ENCODE measurements at places on chromosomes 1 and 21. TPM values are rescaled to one million over a fixed set of nuclear protein-coding genes. Genes with fewer than 3 reads are reported as not detected.

- no peak for DNase-seq
- H3K4me3 ChIP-seq: peak overlapping the region; percentile 85
- no peaks in the 10 kb centered on the region for H3K27me3 ChIP-seq
- H3K27ac ChIP-seq: peak overlapping the region; percentile 95
- H3K36me3 ChIP-seq: peaks cover 1% of the 10 kb centered on the region
- peaks cover 29% of the 10 kb centered on the region for H3K4me1 ChIP-seq
These were observed 506 bp upstream of the SRP9 start for GRCh38 chr1:225777058-225777582.

Gene IRF6
- total RNA-seq: 0.42 TPM

Gene RPL5
- 1,429 TPM for total RNA-seq

- no peak overlapping the region for H3K4me3 ChIP-seq
- H3K36me3 ChIP-seq: no peaks in the 10 kb centered on the region
- DNase-seq: no peak
- no peaks in the 10 kb centered on the region for H3K27me3 ChIP-seq
- H3K27ac ChIP-seq: no peak overlapping the region
These were observed 245.0 kb upstream of the B3GALT2 start for GRCh38 chr1:193431265-193431977.

- H3K36me3 ChIP-seq: no peaks in the 10 kb centered on the region
- peaks cover 22% of the 10 kb centered on the region for H3K4me1 ChIP-seq
- peak overlapping the region; percentile 74 for H3K4me3 ChIP-seq
- H3K27ac ChIP-seq: peak overlapping the region; percentile 76
- DNase-seq: no peak
These were observed 570 bp upstream of the PEX10 start for GRCh38 chr1:2412773-2413494.

DNA sequence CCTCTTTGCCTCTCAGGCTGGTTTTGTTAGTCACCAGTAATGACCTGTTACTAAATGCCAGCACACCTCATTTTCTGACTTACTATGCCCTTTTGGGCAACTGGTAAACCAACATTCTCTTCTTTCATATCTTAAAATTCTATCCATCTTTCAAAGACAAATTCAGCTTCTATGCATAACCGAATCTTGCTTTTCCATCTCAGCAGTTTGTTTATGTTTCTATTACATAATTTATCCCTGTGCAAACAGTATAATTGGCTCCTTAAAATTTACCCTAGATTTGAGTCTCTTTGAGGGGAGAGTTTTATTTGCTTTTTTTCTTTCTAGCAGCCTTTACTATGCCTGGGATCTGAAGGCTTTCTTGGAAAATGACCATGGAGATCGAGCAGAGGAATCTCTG is 58.5 kb upstream of the SIPA1L2 start:
- no peaks in the 10 kb centered on the region for H3K4me1 ChIP-seq
- H3K36me3 ChIP-seq: no peaks in the 10 kb centered on the region
- no peak overlapping the region for H3K4me3 ChIP-seq
- no peak for DNase-seq
- H3K27me3 ChIP-seq: no peaks in the 10 kb centered on the region

DNA sequence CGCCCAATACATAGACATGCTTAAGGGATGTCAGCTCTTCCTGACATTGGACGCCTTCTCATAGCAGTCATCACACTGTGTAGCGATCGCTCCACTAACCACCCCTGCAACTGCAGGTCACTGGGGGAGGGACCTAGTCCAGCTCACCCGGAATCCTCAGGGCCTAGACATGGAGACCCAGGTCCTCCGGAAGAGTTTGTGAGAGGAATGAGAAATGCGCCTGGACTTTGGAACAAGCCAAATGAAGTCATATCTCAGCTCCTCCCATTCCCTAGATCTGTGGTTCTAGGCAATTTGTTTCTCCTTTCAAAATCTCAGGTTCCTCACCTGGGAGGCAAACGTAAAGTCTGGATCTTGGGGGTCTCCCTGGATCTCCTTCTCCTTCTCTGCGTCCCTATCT is 253.3 kb downstream of the KAZN start:
- H3K36me3 ChIP-seq: no peaks in the 10 kb centered on the region
- no peaks in the 10 kb centered on the region for H3K4me1 ChIP-seq
- no peak for DNase-seq
- no peak overlapping the region for H3K27ac ChIP-seq

Gene CACNA1E
- not detected for total RNA-seq

Gene PSMA5
- total RNA-seq: 21.6 TPM

DNA sequence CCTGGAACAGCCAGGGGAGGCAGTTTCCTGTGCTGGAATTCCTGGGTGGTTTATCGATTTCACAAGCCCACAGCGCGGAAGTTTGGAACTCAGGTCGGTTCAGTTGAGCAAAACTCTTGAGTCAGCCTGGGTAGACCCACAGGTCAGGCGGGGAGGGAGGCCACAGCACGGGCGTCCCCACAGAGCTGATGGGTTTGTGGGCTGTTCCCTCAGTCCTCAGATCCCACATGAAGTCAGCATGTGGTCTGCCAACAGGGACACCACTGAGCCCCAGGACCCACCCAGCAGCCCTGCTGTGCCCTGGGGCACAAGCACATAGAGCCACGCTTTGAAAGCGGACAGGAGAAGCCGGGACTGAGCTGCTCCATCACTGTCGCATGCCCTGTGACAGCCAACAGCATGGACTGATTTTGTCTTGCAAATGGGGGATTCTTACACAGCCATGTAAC is 17.4 kb downstream of the BMP8A start:
- H3K27ac ChIP-seq: no peak overlapping the region
- H3K4me3 ChIP-seq: no peak overlapping the region
- no peak for DNase-seq
- H3K4me1 ChIP-seq: no peaks in the 10 kb centered on the region

DNA sequence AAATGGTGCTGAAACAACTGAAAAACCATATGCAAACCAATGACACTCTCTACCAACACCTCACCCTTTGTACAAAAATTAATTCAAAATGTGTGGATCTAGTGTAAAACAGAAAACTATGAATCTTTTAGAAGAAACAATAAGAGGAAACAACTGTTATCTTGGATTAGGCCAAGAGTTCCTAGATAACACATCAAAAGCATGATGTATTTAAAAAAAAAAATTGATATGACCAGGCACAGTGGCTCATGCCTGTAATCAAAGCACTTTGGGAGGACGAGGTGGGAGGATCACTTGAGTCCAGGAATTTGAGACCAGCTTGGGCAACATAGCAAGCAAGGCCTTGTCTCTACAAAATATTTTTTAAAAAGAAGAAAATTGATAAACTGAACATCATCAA is 79.0 kb downstream of the EIF4G3 start:
- no peak overlapping the region for H3K27ac ChIP-seq
- H3K4me1 ChIP-seq: no peaks in the 10 kb centered on the region
- no peak for DNase-seq
- no peaks in the 10 kb centered on the region for H3K27me3 ChIP-seq
- no peak overlapping the region for H3K4me3 ChIP-seq

Gene LCE3D
- total RNA-seq: not detected

- no peaks in the 10 kb centered on the region for H3K27me3 ChIP-seq
- H3K4me1 ChIP-seq: no peaks in the 10 kb centered on the region
- DNase-seq: no peak
- H3K27ac ChIP-seq: no peak overlapping the region
- H3K36me3 ChIP-seq: no peaks in the 10 kb centered on the region
These were observed 215.4 kb upstream of the ADGRL2 start for GRCh38 chr1:81585371-81585770.

GRCh38 chr1:233269656-233270055 is 25.9 kb downstream of the PCNX2 start:
- H3K27me3 ChIP-seq: no peaks in the 10 kb centered on the region
- no peaks in the 10 kb centered on the region for H3K4me1 ChIP-seq
- DNase-seq: no peak
- no peaks in the 10 kb centered on the region for H3K36me3 ChIP-seq

DNA sequence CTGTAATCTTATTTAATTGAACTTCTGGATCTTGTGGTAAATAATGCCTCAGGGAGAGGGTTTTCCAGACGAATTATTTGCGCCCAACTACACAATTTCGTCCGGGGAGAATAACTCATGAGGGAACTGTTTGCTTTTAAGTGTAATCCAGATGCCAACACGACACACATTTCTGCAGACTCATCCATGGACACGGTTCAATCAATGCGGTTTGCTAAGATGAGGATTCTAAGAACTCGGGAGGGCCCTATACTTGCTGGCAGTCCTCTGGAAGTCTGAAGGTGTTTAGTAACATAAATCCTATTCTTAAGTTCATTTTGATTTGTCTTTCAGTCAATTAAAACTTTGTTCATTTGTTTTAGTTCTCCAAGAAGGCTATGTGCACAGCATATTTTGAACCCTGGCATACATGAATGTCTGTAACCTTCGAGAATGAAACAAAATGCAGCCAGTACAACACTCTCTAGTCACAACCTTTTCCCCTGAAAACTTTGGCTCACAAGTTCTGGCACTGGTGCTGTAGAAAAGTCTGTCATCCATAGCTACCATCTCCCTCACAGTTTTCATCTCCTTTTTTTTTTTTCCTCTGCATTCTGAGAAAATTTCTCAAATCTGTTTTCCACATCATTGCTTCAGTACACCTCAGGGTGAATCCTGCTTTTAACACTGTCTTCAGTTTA is 38.8 kb downstream of the DIPK1A start:
- no peak overlapping the region for H3K27ac ChIP-seq
- H3K27me3 ChIP-seq: no peaks in the 10 kb centered on the region
- no peaks in the 10 kb centered on the region for H3K36me3 ChIP-seq

- no peak overlapping the region for H3K27ac ChIP-seq
- H3K36me3 ChIP-seq: no peaks in the 10 kb centered on the region
- no peaks in the 10 kb centered on the region for H3K27me3 ChIP-seq
- DNase-seq: no peak
- no peaks in the 10 kb centered on the region for H3K4me1 ChIP-seq
These were observed 7.8 kb upstream of the ZNF691 start for GRCh38 chr1:42838482-42839190.

Gene NHLH1
- not detected for total RNA-seq

- H3K27me3 ChIP-seq: no peaks in the 10 kb centered on the region
- no peaks in the 10 kb centered on the region for H3K4me1 ChIP-seq
- no peak overlapping the region for H3K27ac ChIP-seq
- no peak overlapping the region for H3K4me3 ChIP-seq
- no peak for DNase-seq
These were observed 35.0 kb downstream of the PARP1 start for GRCh38 chr1:226372885-226373284.

Gene C1QC
- 209 TPM for total RNA-seq

Data from tibial nerve (tissue), 4 donors.